ENCODE measurements at places on chromosomes 3 and 15. TPM values are rescaled to one million over a fixed set of nuclear protein-coding genes. Genes with fewer than 3 reads are reported as not detected.
A peak's percentile ranks its signal among the peaks of the same experiment; 100 is the strongest.

GRCh38 chr3:124887177-124887931, at the start of gene ITGB5:
ITGB5 (minus strand) TSS chr3:124887365; CDS start chr3:124887000, 365 bp downstream.
- peak; percentile 90 for DNase-seq

GRCh38 chr3:66747696-66748095, 246.9 kb upstream of the LRIG1 start:
- no peak for DNase-seq

DNA sequence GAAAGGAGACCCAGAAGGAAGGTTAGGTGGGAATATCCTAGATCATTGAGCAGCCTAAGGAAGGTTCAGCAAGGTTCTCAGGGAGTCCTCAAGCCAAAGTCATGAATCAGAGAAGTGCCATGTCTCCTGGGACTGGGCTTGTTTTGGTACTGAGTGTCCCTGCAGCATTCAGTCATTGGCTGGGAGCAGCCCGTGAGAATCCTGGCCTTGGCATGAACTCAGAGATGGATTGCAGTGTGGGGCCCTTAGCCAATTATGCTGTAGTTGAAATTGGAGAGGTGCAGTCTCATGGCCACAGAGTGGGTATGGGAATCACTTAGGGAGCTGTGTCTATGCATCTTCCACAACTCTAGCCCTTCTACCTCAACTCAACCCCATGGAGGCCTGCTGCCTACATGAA, 17.0 kb upstream of the PPM1L start:
- peak; percentile 61 for DNase-seq

ARF4 gene
- total RNA-seq: 216 TPM

DNA sequence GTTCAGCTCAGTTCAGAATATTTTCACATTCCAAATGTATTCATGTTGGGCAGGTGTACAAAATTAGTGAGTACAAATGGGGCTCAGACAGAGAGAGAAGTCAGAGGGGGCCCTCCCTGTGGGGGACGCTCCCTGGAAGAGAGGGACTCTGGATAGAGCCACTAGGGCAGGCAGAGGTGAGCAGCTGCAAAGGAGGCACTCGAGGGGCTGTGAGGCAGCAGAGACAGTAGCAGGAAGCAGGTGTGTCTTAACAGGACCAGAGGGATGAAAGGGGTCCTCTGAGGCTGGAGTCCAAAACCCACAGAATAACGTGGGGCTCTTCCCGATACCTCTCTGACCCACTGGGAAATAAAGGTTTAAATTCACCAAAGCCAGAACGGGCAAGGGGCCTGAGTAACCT, 127.1 kb downstream of the MEGF11 start:
- no peak for DNase-seq

DNA sequence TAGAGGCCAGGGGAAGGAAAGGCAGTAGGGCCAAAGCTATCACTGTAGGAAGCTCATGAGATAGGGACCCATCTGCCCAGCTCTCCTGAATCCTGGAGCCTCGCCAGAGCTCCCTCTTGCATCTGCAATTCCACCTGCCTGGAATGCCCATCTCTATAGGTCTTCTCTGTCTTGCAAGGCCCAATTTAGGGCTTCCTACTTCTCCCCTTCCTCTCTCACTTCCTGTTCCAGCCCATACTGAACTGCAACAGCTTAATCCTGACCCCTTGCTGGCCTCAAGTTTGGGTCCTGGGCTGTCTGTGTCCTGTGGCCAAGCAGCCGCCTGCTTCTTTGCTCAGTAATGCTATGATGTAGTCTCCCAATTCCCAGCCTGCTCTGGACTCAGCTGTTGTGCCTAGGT, 3.6 kb upstream of the PTPN23 start:
- DNase-seq: no peak

GRCh38 chr3:134350266-134350665, 24.0 kb downstream of the AMOTL2 start:
- DNase-seq: no peak

GRCh38 chr3:58581328-58582091, 4.3 kb upstream of the FAM107A start:
- DNase-seq: no peak

P2RY14 gene
- not detected for total RNA-seq

DNA sequence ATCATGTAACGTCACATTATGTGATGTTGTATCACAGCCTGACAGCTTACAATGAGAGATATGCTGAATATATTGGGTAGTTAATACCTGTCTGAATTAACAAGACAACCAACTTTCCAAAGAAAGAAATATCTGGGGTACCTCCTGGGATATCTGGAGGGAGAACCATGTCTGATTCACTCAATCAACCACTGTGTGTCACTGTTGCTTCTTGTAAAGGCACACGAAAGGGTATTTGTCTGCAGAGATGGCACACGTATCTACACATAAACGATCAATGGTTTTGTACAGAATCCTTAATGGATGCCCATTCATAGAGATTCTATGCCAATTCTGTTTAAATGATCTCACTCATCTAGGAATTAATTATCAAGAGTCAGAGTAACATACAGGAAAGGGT, 252.1 kb upstream of the TMCO5A start:
- DNase-seq: peak; percentile 1

GRCh38 chr3:123547881-123548519, 36.9 kb downstream of the HACD2 start:
- DNase-seq: no peak

DNA sequence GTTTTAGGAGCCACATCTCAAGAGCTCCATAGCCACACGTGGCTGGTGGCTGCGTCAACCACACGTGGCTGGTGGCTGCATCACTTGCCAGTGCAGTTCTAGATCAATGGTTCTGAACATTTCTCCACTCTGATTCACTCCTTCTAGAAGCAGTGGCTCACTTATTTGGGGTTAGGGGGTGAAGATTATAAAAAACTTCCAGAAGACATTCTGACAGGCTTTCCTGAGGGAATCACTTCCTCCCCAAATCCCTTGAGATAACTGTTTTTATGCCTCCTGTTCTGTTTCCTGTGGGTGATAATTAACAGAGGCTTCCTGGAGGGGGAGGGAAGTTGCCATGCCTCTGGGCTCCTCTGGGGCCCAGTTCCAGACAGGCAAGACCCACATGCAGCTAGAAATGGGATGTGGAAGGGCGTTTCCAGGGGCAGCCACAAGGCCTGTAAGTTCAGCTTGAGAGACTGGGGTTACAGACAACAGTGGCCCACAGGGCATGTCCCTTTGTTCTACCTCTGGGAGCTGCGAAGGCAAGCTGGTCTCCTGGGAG, 23.6 kb downstream of the HEG1 start:
- DNase-seq: peak; percentile 36

DNA sequence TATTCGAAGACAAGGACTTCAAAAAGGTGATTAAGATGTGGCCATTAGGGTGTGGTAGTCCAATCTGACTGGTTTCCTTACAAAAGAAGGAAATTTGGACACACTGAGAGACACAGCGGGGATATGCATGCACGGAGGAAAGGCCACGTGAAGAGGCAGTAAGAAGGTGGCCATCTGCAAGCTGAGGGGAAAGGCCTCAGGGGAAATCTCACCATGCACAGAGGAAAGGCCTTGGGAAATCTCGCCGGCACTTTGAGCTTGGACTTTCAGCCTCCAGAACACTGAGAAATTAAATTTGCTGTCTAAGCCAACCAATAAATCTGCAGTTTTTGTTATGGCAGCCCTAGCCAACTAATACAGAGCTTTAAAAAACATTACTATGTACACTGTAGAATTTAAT, 78.8 kb downstream of the DLG1 start:
- DNase-seq: no peak

DNA sequence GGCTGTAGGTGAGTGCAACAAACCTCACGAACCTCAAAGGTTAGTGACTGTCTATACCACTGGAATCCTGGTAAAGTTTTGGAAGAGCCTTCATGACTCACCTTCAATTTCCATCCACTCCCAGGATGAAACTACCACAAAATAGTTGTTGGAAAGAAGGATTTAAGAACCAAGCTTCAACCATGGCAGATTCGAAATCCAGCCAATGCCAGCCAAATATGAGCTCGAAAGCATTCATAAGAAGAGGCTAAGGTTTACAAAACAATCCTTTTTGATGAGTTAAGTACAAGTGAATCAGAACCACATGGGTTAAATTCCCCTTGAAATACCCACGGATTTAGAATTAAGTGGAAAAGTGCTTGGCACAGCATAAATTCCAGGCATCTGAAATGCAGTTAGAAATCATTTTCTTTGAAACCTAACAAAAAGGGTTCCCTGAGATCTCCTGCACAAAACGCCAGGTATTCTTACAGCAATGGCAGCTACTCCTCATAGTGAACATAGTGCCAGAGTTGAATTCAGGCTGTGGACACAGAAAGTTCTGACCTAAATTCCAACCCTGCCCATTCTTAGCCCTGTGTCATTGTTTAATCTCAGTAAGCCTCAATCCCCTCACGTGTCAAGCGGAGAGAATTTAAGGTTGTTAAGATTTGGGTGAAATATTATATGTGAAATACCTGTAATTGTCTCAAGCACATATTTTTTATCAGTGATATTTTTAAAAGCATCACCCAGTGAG, 89.2 kb downstream of the FBN1 start:
- DNase-seq: no peak

PPARG gene
- 76.2 TPM for total RNA-seq

EIF4E3 gene
- total RNA-seq: 0.83 TPM

RTP3 gene
- total RNA-seq: not detected

GRCh38 chr15:58492661-58493397, 61.0 kb downstream of the LIPC start:
- no peak for DNase-seq

GRCh38 chr3:49629866-49630265, 44.3 kb upstream of the APEH start:
- DNase-seq: no peak

IQCH gene
- total RNA-seq: 3.2 TPM

- DNase-seq: no peak
Observed at GRCh38 chr3:106913966-106914365, 463.3 kb upstream of the CCDC54 start.

LRRC15 gene
- total RNA-seq: 2.0 TPM

- DNase-seq: no peak
Observed at GRCh38 chr3:35974872-35975271, 335.5 kb downstream of the ARPP21 start.

CSPG5 gene
- total RNA-seq: 1.3 TPM

DNA sequence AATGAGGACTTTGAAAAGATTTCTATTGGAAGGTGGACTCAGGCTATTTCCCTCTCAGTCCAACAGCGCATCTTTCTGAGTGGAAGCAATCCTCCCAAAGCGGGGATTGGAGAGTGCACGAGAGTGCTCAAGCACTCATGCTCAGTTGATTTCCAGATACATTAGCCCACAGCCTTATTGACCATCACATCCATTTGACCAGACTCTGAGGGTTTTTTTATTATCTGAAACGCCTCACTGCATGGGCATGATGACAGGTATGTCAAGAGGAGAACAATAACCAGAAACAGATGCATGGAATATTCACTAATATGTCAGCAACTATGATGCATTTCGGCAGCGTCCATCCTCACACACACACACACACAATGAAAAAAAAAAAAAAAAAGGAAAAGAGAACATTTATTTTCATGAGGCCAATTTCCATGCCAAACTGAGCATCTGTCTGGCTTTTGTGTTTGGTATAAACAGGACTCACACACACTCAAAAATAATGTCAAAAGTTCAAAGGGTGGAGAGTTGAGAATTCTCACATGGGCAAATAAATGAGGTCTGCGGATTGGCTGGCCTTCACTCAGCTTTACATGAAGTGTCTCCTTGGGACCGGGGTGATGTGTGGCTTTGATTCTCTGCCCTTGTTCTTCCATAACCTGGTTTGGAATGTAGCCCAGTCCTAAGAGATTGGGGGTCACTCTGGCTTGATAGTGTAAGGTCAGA, 371.6 kb downstream of the MCTP2 start:
- no peak for DNase-seq

GPR62 gene
- total RNA-seq: not detected

DNA sequence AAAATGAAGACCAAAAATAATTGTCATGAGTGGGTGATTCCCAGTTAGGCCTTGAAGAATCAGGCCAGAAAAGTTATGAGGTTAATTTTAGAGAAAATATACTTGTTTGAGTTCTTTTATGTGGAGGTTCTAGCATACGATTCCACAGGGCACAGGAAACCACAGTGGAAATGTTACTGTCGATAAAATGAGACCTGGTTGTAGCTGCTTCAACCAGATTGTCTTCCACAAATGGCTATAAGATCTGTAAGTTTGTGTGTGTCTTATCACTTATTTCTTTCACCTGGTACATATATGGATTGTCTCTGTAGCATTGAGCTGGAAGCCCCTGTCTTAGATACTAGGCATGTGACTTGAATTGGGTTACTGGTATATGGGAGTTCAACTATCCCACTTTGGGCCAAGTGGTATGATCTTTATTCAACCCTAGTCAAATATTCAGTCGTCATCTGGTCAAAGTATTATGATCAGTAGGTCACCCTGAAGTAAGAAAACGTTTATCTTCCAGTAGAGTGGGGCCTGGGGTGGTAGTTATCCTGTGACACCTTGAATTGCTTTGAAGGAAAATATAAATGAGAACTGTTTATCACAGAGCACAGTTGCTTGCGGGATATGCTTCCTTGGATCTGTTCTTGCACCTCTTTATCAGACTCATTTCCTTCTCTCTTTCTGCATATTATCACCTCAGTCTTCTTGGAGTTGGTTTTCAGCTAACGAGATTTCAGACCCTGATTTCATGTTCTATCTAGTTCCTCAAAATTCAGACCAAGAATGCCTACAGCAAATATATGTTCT, 21.5 kb upstream of the ZNF609 start:
- no peak for DNase-seq

CLRN1 gene
- total RNA-seq: not detected

DNA sequence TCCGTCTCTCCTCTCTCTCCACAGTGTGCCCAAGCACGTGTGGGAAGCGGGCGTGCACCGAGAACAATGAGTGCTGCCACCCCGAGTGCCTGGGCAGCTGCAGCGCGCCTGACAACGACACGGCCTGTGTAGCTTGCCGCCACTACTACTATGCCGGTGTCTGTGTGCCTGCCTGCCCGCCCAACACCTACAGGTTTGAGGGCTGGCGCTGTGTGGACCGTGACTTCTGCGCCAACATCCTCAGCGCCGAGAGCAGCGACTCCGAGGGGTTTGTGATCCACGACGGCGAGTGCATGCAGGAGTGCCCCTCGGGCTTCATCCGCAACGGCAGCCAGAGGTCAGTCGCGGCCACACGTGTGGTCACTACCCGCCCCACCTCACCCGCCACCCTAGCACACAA, 116.3 kb downstream of the PGPEP1L start:
- no peak for DNase-seq

- peak; percentile 2 for DNase-seq
Observed at GRCh38 chr3:50862221-50862620, 187.5 kb downstream of the DOCK3 start.

TMED3 gene
- total RNA-seq: 86.1 TPM

TRAT1 gene
- not detected for total RNA-seq

BCHE gene
- total RNA-seq: 1.7 TPM

COL8A1 gene
- 5.2 TPM for total RNA-seq

- DNase-seq: no peak
Observed at GRCh38 chr3:170634663-170635384, 48.9 kb upstream of the SLC7A14 start.

SERPINI2 gene
- not detected for total RNA-seq

DNA sequence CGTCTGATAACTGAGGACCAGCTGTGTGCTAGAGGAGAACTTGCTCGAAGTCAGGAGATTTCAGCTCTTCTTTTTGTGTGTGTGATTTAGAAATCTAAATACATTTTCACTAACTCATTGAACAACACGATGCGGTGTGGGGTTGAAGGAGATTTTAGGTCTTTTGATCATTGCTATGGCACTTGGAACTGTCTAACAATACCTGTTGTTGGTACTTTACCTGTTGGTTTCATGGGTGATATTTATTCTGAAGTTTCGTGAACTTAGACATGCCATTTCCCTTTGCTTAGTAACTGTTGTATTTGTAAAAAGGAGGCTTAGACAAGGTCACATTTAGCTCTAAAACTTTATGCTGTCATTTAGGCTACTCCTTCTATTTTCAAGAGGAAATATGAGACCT, 99.9 kb downstream of the ITPR1 start:
- no peak for DNase-seq
